ENCODE measurements at places on chromosomes 6 and 20.

- DNase-seq: no peak
These were observed 75.9 kb downstream of the UTRN start for GRCh38 chr6:144361016-144361415.

DNA sequence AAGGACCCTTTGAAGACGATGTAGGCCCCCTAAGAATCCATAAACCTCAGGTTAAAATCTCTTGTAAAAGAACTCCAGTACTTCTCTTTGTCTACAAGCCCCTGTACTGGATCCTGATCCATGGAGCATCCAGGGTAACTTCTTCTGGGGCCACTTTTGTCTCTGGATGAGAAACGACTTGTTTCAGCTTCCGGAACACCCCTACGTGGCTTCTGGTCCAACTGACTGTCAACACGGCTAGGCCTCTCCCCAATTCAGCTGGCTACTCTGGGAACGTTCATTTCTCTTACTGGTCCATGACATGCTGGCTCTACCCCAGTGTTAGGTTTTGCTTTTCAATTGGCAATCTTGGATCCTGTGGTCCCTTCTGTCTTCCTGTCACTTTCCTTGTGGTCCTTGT is 198.0 kb downstream of the BACH2 start:
- DNase-seq: no peak

DNA sequence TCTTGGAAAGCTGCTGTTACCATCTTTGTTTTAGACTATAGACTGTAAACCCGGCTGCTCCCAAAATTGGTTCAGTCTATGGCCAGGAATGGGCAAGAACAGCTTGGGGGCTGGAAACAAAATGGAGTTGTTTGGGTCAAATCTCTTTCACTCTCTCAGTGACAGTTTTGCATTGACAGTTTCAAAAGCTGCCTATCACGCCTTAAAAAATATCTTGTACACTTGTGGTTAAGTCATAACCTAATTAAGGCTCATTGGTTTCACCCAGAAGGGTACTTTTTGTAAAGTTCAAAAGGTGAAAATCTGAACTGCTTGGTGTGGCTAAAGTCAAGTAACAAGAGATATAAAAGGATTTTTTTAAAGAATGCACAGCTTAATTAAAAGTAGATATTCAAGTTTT is 76.1 kb upstream of the PRL start:
- DNase-seq: no peak

DNA sequence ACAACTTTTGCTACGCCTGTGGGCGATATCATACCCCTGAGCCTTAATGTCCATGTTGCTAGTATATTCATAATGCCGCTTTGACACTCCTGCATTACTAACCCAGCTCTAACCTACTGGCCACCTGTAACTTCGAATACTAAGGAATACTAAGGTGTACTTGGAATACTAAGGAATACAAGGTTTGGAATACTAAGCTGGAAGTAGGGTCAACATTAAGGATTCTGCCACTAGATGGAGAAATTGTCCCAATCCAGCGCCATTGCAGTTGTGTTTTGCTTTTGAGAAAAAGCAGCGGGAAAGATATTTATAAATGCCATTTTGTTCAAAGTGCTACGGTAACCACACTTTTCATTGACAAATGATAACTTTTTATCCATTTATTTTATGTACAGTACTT is 10.7 kb downstream of the TBXT start:
- no peak for DNase-seq

DNA sequence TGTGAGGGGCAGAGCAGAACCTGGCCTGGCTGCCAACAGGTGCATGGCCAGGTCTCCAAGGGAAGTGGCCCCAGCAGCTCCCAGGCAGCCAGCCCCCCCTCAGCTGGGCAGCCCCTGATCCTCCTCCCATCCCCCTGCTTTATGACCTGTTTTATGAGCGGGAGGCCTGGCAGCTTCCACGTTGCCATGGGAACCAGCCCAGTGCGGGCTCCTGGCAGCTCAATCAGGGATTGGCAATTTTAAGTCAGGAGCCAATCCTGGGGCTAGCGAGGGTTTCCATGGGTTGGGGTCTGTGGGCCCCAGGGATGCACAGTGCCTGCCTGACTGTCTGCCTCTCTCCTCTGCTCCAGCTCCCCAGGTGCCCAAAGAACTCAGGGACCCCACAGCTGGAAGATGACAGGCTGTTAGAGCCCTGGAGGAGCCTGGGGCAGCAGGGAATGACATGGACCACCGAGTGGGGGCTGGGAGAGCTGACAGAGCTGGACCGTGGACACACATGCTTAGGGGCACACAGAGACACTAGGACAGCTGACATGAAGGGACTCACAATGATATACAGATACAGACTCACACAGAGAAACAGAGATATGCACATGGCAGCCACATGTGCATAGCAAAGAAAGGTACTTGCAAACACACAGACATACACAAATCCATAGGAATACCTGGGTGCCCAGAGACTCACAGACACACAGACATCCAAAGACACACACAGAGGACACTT is 56.5 kb upstream of the SIRPA start:
- peak; percentile 80 for DNase-seq

Measured in NCI-H1417 (cell line).